Activated naive CD8-positive, alpha-beta T cell treated with anti-CD3 and anti-CD28 coated beads, Interleukin-2, amount 50 U/mL, for 24 hours (primary cell): ENCODE measurements at places on chromosomes 7 and 10.

DNA sequence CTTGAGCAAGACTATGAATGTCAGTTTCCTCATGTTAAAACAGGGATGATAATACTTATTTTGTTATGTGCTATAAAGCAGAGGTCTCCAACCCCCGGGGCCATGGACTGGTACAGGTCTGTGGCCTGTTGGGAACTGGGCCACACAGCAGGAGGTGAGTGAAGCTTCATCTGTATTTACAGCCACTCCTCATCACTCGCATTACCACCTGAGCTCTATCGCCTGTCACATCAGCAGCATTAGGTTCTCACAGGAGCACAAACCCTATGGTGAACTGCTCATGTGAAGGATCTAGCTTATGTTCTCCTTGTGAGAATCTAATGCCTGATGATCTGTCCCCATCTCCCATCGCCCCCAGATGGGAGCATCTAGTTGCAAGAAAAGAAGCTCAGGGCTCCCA, 365.3 kb upstream of the SMIM30 start:
- no peak for DNase-seq
- H3K27me3 ChIP-seq: no peaks in the 10 kb centered on the region

- peaks cover 29% of the 10 kb centered on the region for H3K27me3 ChIP-seq
- peak overlapping the region; percentile 76 for H3K4me3 ChIP-seq
- peaks cover 51% of the 10 kb centered on the region for H3K4me1 ChIP-seq
- peak; percentile 94 for DNase-seq
- H3K36me3 ChIP-seq: peaks cover 40% of the 10 kb centered on the region
These were observed 3.6 kb downstream of the NPM3 start for GRCh38 chr10:101779544-101780186.

DNA sequence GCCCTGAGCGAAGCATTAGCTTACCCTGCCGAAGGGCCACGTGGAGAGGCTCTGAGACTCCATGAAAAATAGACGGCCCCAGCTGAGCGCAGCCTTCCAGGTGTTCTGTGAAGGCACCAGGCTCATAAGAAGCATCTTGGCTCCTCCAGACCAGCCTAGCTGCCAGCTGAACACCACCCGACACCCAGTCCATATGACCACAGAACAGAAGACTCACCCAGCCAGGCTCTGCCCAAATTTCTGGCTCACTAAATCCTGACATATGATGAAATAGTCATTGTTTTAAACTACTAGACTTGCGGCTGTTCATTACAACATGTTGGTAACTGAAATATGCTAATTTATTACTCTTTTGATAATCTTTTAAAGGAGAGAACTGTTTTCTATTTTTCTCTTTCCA, 99.5 kb upstream of the ABI1 start:
- no peak overlapping the region for H3K27ac ChIP-seq
- H3K4me1 ChIP-seq: no peaks in the 10 kb centered on the region
- H3K27me3 ChIP-seq: no peaks in the 10 kb centered on the region
- no peak overlapping the region for H3K4me3 ChIP-seq

GRCh38 chr10:2885288-2886278, 181.8 kb upstream of the PFKP start:
- H3K27me3 ChIP-seq: peaks cover 3% of the 10 kb centered on the region
- H3K4me1 ChIP-seq: no peaks in the 10 kb centered on the region
- no peak overlapping the region for H3K27ac ChIP-seq
- H3K4me3 ChIP-seq: no peak overlapping the region
- DNase-seq: no peak
- H3K36me3 ChIP-seq: no peaks in the 10 kb centered on the region

- H3K4me3 ChIP-seq: no peak overlapping the region
- H3K27me3 ChIP-seq: no peaks in the 10 kb centered on the region
- peaks cover 2% of the 10 kb centered on the region for H3K36me3 ChIP-seq
These were observed 164.6 kb downstream of the GRK5 start for GRCh38 chr10:119371704-119372663.

DNA sequence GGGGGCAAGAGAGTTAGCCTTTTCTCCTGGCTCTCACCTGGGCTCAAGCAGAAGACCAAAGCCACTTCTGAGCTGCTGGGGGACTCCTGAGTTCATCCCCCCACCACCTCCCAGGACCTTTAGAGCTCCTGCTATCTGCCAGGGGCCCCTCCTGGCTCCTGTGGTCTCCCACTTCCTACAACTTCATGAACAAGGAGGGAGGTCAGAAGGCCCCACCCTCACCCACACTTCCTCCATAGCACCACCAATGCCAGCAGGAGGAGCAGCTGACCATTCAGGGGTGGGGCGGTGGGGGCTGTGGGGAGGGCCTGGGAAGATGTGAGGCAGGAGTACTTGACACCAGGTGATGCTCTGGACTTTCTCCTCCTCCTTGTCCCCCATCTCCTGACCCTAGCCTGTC, 32.6 kb upstream of the ADCYAP1R1 start:
- no peaks in the 10 kb centered on the region for H3K36me3 ChIP-seq
- peaks cover 3% of the 10 kb centered on the region for H3K27me3 ChIP-seq
- no peak for DNase-seq
- no peak overlapping the region for H3K4me3 ChIP-seq

DNA sequence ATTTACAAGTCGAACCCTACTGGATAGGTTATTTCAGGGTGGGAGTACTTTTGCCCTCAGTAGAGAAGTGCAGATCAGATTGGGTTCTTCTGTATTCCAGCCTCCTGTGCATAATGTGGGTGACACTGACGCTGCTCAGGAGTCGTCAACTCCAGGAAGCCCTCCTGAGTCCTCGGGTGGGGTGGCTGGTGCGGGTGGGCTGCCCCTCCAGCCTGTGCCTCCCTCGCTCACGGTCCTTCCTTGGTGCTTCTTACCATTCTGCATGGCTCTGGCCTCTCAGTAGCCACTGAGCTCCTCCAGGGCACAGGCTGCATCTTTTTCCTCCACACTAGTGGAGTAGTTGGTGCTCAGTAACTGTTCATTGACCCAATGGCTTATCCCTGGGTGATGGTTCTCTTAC, 4.3 kb downstream of the CDH23 start:
- peaks cover 30% of the 10 kb centered on the region for H3K27me3 ChIP-seq
- no peaks in the 10 kb centered on the region for H3K36me3 ChIP-seq
- peaks cover 4% of the 10 kb centered on the region for H3K4me1 ChIP-seq
- H3K27ac ChIP-seq: no peak overlapping the region
- no peak overlapping the region for H3K4me3 ChIP-seq

DNA sequence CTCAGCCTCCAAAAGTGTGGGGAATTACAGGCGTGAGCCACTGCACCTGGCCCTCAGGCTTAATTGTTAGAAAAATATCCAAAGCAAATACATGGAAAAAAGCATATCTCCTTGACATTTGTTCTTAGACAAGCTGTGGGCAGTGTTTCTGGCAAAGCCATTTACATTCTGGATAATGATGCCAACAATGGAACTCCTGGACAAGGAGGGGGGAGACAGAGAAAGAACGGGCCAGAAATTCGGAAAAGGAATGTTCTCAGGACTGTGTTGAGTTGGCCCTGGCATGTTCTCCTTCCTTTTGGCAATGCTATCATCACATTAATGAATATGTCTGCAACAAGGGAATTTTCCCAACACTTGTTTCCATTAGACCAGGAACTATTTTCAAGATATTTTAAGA, 88.7 kb downstream of the UBE2H start:
- no peak for DNase-seq
- H3K27me3 ChIP-seq: no peaks in the 10 kb centered on the region
- H3K36me3 ChIP-seq: peaks cover 5% of the 10 kb centered on the region
- H3K27ac ChIP-seq: no peak overlapping the region
- H3K4me3 ChIP-seq: no peak overlapping the region
- H3K4me1 ChIP-seq: peaks cover 49% of the 10 kb centered on the region

DNA sequence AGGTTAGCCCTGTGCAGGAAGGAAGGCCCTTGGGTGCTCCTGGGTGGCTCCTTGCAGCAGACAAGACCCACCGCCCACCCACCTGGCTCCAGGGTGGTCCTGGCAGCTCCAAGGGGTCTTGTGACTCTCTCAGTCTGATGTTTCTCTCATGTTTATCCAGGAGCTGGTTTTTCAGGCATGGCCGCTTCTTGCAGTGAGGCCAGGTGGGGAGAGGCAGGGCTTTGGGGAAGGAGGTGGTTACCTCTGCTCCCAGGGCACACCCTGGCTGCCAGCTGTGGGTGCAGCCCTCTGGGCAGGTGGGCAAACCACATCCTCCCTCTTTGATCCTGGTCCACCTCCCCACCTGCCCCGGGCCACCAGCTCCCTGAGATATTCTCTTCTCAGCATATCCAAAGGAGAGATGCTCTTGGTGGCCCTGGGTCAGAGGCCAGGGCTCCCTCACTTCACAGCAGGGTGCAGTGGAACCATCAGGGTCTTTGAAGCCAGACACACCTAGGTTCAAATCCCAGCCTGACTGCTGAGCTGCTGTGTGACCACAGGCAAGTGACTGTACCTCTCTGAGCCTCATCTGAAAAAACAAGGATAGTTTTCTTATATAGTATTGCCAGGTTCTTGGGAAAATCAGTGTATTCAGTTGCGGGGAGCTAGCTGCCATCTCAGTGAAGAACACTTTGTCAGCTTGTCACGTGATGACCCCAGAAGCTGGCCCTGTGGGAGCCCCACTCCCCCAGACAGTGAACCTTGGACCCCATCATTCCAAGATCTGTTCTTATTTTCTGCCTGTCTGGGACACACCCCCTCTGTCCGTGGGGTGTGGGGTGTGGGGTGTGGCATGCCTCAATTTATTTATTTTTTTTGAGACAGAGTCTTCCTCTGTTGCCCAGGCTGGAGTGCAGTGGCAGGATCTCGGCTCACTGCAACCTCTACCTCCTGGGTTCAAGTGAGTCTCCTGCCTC, 11.5 kb downstream of the GTF2IRD1 start:
- H3K27me3 ChIP-seq: no peaks in the 10 kb centered on the region
- no peaks in the 10 kb centered on the region for H3K36me3 ChIP-seq
- H3K4me1 ChIP-seq: no peaks in the 10 kb centered on the region
- no peak overlapping the region for H3K4me3 ChIP-seq
